Hematopoietic multipotent progenitor cell treated with erythropoietin and hydrocortisone succinate and interleukin-3 and kit ligand, for 4 days (in vitro differentiated cells): ENCODE measurements at places on chromosomes 7 and 10.
A peak's percentile ranks its signal among the peaks of the same experiment; 100 is the strongest.

DNA sequence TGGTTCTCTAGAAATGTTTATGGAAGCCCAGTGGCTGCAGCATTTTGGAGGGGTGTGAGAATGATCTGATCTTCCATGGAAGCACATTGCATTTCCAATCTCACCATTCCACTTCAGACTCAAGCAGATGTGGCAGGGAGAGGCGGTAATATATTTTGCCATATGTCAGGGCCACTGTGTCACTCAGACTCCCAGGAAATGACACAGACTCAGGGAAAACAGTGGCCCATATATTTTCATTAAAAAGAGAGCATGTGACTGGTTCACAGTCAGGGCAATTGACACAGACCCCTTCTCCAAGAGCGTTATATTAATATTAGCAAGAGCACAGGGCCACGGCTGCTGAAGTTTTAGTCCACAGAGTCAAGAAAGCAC lies 149.3 kb upstream of the NRP1 start:
- DNase-seq = no peak

DNA sequence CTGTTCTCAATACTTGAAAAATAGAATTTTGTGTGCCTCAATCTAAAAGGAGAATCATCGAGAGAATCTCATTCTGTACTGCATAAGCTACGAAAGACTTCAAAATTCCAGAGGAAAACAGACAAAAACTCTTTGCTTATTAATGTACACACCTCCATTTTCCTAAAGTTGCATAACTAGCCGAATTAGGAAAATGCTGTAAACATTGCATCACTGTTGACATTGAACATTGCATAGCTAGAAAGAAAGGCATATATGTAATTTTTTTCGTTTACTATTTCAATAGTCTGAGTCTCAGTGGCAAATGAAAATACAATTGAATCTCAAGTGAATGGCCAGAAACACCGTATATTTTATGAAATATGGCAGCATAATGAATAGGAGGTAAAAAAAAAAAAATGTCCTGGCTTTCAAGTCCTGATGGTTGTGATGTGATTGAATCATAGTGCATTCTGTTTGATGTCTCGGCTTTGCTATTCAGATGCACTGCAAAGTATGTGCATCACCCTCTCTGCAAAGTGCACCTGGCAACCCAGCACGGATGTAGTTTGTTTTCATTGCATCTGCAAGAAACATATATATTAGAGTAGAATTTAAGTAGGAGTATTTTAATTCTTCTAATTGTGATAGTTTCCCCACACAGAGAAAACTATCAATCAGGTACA lies 196.7 kb downstream of the VTI1A start:
- no peak for DNase-seq

DNA sequence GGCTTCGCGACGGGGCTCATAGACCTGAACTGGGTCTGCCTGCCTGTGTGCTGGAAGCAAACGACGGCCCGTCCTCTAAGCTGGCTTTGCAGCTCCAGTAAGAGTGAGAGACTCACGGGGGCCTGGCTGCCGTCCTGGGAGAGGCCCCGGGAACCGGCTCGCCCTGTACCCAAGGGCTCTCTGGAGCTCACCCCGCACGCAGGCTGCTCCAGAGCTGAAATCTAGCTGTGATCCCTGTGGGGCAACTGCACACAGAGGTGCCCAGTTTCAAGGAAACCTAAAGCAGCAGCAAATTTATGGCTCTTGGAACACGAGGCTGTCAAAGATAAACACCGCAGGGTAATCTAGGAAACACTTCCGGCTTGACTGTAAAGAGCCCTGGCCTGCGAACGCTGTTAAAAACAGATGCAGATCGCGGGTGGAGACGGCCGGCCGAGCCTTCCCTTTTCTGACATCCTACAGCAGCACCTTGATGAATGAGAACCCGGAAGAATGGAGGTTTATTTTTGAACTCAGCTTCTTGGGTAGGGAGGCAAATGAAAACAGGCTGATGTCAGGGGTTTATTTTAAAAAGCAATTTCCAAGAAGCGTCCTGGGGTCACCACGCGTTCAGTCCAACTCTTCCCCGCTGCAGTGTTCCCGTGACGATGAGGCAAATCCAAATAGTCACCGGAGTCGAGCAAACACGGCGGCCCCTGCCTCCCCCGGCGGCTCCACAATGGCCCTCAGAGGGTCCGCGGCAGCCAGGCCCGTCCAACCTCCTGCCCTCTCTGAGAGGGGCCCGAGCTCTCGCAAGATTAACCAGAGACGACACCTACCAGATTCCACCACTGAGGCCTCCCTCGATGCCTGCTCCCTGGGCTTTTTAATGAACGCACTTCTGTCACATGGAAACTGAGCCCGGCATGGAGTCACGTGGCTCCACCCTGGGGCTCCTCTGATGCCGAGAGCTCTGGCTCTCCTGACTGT lies 29.6 kb downstream of the AMZ1 start:
- DNase-seq = peak; percentile 93

DNA sequence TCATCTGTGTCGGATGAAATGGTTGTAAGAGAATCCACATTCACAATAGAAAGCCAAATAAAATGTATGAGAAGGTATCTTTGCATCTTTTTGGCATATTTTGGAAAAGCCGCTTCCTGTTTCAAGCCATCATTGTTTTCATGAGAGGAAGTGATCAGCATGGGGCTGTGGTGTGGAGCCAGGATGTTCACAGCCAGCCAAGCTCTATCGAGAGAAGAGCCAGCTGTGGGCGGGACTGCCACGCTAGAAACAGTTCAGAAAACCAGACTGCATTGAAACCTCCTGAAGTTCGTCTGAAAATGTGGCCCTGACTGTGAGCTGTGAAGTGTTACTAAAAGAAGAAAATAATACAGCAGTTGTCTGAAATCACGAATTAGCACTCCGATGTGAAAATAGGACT lies 21.2 kb upstream of the NPS start:
- no peak for DNase-seq

DNA sequence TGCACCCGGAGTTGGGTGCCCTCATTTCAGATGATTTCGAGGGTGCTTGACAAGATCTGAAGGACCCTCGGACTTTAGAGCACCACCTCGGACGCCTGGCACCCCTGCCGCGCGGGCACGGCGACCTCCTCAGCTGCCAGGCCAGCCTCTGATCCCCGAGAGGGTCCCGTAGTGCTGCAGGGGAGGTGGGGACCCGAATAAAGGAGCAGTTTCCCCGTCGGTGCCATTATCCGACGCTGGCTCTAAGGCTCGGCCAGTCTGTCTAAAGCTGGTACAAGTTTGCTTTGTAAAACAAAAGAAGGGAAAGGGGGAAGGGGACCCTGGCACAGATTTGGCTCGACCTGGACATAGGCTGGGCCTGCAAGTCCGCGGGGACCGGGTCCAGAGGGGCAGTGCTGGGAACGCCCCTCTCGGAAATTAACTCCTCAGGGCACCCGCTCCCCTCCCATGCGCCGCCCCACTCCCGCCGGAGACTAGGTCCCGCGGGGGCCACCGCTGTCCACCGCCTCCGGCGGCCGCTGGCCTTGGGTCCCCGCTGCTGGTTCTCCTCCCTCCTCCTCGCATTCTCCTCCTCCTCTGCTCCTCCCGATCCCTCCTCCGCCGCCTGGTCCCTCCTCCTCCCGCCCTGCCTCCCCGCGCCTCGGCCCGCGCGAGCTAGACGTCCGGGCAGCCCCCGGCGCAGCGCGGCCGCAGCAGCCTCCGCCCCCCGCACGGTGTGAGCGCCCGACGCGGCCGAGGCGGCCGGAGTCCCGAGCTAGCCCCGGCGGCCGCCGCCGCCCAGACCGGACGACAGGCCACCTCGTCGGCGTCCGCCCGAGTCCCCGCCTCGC lies at the start of gene EGFR:
TSS of gene EGFR (plus strand) at position 657 of the 830 bp plus-strand sequence. CDS start 261 bp downstream, outside the sequence.
- DNase-seq = peak; percentile 6

- no peak for DNase-seq
Observed at GRCh38 chr10:129864601-129865126, 99.4 kb downstream of the EBF3 start.

DNA sequence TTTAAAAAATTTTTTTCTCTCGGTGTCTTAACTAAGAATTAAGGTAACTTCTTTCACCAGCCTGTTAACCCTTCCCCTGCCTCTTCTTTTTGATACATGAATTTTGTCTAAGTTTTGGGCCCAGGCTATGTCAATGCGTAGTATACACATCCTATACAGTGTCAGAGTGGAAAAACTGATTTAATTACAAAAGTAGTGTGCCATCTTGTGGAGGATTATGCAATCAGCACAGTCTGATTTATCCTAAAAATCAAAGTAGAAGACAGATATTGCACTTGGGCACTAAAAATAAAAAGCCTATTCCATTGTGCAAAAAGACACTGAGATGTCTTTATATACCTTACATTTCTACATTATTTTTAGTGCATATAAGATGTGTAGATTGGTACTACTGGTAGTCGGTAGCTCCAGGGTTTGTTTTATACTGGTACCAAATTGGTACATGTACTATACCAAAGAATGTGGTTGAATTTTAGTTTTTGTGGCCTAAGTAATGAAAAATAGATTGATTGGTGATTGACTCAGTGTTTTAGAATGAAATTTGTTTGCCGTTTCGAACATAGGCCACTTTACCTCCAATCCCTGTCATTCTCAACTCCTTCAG lies 96.6 kb downstream of the MKLN1 start:
- peak; percentile 77 for DNase-seq

DNA sequence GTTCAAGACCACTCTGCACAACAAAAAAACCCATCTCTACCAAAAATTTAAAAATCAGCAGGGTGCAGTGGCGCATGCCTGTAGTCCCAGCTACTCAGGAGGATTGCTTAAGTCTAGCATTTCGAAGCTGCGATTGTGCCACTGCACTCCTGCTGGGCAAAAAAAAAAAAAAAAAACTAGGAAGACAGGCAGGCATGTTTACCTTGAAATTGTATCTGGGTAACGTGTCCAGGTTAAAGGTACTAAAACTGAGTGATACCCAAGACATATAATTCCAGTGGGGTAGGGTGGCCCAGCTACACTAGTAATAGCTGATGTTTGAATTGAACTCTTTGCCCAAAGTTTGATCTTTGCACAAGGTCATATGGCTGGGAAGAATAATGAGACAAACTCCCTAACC lies 16.2 kb downstream of the GHITM start:
- DNase-seq = no peak

DNA sequence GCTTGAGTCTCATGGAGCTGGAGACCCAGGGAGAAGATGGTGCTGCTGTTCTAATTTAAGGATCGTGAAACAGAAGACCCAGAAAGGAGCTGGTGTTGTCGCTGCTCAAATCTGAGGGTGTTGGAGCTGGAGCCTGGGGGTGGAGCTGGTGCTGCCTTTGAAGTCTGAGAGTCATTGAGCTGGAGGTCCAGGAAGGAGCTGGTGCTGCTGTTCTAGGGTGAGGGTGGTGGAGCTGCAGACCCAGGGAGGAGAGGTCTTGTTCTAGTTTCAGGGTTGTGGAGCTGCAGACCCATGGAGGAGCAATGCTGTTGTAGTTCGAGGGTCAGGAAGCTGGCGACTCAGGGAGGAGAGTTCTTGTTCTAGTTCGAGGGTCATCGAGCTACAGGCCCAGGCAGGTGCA lies 84.1 kb upstream of the ZNF479 start:
- no peak for DNase-seq

DNA sequence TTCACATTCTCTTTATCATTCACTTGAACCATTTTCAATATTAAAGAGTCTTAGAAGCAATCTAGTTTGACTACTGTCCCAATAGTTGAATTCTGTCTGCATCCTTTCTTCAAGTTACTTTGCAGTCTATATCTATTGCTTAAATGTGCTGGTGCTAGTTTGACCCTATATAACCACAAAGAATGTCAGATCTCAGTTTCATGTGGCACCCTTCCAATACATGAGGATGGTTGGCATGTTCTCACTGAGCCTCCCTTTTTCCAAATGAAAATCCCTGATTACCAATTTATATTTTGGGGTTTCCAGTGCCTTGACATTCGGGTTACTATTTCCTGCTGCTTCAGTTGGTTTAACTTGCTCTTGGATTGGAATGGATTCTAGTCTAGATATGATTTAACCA lies 292.7 kb downstream of the EXOC4 start:
- no peak for DNase-seq

- DNase-seq = no peak
Observed at GRCh38 chr7:68529221-68529620, 1069.1 kb upstream of the AUTS2 start.

GRCh38 chr7:106220307-106220706 lies 64.5 kb downstream of the NAMPT start:
- no peak for DNase-seq

- no peak for DNase-seq
Observed at GRCh38 chr7:1800902-1801301, 130.8 kb downstream of the ELFN1 start.

GRCh38 chr7:149716007-149716931 lies 57.1 kb downstream of the ZNF467 start:
- DNase-seq = no peak

DNA sequence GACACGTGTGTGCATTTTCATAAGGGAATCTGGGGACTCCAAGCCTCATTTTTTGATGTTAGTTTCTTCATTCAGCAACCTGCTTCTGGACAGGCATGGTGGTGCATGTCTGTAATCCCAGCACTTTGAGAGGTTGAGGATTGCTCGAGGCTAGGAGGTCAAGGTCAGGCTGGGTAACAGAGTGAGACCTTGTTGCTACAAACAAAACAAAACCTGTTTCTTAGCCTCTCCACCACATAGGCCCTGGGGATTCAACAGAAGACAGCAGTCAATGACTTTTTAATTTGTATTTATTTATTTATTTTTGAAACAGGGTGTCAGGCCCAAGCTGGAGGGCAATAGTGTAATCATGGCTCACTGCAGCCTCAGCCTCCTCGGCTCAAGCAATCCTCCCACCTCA lies 6.9 kb upstream of the CYTH3 start:
- no peak for DNase-seq

DNA sequence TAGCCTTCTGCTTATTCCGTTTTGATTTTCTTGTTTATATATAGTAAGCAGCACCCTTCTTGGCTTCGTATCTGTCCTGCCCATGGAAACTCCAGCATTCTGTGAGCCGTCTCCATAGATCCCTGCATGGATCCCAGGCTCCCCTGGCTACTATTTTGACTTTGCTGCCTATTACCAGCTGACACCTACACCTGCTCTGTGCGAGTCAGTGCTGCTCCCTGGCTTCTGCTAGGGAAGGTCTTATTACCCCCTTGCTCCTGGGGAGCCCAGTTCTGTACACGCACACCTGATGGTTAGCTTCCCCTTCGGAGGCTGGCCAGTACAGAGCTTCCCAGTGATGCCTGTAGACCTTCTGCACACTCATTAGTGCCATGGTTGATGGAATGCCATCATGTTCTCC lies 35.4 kb downstream of the NACAD start:
- DNase-seq = no peak

GRCh38 chr7:28179120-28180030 lies 1.2 kb downstream of the JAZF1 start:
- DNase-seq = peak; percentile 88

DNA sequence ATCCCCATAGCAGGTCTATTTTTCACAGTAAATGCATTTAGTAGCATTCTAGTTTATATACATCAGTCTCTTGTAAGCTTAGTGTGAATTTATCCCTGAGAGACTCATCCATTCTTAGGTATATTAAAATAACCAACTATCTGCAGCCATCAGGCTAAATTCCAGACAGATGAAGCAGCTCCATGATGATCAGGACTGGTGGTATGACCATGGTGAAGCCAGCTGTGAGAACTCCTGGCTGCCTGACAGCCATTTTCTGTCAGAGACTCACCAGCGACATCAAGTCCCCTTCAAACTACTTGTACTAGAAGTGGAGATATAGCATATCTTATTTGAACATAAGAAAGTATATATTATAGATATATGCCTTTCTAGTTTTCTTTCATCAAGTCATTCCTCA lies 70.3 kb upstream of the GSDME start:
- no peak for DNase-seq

- DNase-seq = no peak
Observed at GRCh38 chr10:94287336-94287735, 75.4 kb downstream of the NOC3L start.
